ENCODE measurements at places on chromosomes 16 and 17.

GRCh38 chr17:83174362-83175118 lies 95.1 kb downstream of the METRNL start:
- no peak for DNase-seq

- no peak for DNase-seq
These were observed 7.6 kb downstream of the UBALD2 start for GRCh38 chr17:76272541-76273444.

GRCh38 chr16:28834873-28835863 lies 11.0 kb downstream of the TUFM start:
- DNase-seq: no peak

DNA sequence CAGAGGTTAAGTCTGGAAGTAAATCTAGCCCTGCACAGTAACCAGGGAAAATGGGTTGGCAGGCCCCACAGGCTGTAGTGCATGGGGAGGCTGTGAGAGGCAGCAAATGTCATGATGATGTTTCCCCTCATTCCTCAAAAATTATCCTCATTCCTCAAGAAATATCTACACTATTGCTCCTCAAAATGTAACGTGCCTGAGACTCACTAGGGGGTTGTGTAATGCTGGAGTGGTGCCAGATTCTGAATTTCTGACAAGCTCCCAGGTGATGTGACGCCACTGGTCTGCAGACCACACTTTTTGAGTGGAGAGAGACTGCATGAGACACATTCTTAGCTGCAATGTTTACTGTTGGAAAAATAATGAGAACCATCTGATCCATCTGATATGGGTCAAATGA lies 1.2 kb upstream of the MPP3 start:
- no peak for DNase-seq

DNA sequence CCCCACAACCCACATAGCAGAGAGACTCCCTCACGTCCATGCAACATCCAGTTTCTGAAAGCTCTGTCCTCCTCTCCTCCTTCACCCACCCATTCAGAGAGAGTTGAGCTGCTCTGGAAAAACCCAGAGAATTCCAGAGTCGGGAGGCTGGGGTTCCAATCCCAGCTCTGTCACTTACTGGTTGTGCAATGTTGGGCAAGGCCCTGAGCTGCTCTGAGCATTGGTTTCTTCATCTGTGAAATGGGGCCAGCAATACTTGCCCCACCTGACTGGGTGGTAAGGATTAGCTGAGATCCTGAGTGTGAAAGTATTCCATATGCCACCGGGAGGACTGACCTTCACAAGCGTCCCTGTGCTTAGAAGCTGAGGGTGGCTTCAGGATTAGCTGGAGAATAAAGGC lies 12.2 kb upstream of the DLX4 start:
- DNase-seq: no peak

GRCh38 chr17:630801-631200 lies 83.8 kb downstream of the VPS53 start:
- DNase-seq: no peak

DNA sequence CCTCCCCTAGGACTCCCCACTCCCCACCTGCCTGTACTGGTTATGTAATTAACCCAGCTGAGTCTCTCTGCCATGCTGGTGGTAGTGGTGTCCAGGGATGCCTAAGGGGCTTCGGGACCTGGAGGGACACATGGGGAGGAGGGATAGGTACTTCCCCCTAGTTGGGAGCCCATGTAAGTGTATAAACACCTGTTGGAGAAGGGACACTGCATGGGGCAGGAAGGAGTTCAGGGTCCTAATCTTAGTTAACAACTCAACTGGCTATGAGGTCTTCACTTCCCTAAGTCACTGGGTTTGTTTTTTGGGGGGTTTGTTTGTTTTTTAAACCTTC lies 1.3 kb downstream of the RASL10B start:
- no peak for DNase-seq

GRCh38 chr17:27461192-27461859 lies 5.1 kb downstream of the KSR1 start:
- no peak for DNase-seq

DNA sequence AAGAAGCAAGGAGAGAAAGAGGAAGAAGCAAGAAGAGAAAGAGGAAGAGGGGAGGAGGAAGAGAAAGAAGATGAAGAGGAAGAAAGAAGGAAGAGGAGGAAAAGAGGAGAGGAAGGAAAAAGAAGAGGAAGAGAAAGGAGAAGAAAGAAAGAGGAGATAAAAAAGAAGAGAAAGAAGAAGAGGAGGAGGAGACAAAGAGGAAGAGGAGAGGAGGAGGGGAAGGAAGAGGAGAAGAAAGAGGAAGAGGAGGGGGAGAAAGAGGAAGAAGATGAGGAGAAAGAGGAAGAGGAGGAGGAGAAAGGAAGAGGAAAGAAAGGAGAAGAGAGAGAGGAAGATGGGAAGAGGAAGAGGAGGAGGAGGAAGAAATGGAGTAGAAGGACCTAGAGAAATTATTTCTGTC lies 80.4 kb downstream of the CDYL2 start:
- DNase-seq: no peak

GRCh38 chr16:78298986-78299385 lies 199.5 kb downstream of the WWOX start:
- no peak for DNase-seq

- DNase-seq: no peak
These were observed 75.6 kb downstream of the MGAT5B start for GRCh38 chr17:76943781-76944213.

DNA sequence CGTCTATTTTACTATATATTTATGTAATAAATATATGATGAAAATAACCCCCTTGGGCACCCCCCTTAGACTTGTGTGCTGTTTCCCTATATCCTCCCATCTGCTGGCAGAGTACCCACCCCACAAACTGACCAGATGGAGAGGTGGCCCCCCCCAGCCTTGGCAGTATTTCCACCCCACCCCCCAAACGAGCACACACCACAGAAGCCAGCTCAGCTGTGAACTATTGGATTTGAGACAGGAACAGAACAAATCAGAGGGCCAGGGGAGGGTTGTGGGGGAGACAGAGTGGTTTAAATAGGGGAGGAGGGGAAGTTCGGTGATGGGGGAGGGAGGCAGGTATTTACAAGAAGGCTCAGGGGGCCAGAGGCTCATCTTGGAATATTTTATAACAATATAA lies 7.8 kb downstream of the NR1D1 start:
- DNase-seq: no peak
